ENCODE measurements at places on chromosomes 13 and 19.

DNA sequence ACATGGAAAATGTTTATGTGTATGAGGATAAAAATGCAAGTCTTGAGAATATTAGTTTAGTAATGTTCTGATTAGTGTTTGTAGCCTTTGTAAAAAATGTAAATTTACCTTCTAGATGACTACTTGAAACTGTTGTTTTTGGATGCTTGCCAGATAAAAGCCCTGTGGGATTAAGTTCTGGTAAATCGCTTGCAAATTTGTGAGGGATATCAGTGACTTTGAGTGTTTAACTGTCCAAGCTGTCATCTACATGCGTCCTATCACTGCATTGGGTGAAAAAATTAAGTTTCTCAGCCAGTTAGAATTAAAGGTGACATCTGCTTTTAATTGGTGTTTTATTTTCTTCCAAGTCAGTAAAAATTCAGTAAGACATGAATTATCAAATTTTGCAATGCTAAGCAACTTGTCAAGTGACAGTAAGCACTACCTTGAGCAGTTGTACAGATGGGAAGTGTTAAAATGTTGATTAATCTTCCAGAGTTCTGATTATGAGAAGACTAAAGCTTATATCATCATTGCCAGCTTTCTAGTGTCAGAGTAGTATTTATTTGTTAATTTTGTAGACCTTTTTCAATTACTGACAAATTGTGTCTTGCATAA is 88.0 kb downstream of the PCCA start:
- DNase-seq = peak; percentile 70

GRCh38 chr13:109918179-109918711 is 131.9 kb upstream of the IRS2 start:
- peak; percentile 41 for DNase-seq

DNA sequence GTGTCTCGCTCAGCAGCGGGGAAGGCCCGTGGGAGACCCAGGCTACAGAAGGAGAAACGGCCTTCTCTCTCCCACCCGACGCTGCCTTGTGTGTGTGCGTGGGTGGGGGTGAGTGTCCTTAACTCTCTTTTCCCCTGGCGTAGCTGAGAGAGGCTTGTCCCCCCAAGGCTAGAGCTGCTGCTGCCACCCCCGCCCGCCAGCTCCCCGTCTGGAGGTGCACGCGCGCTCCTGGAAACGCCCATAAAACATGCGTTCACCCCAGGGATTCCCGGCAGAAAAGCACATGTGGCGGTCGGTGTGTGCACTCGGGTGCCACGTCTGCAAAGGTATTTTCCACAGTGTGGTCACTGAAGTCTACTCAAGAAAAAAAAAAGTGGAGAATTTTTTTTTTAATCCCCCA is 36.1 kb downstream of the GADD45B start:
- DNase-seq = no peak

GRCh38 chr19:8209462-8210378 is 550 bp downstream of the CERS4 start:
- DNase-seq = no peak

- DNase-seq = no peak
Observed at GRCh38 chr13:66137384-66137783, 1092.8 kb downstream of the PCDH9 start.

GRCh38 chr13:62910541-62911060 is 1495.0 kb upstream of the PCDH20 start:
- DNase-seq = no peak

DNA sequence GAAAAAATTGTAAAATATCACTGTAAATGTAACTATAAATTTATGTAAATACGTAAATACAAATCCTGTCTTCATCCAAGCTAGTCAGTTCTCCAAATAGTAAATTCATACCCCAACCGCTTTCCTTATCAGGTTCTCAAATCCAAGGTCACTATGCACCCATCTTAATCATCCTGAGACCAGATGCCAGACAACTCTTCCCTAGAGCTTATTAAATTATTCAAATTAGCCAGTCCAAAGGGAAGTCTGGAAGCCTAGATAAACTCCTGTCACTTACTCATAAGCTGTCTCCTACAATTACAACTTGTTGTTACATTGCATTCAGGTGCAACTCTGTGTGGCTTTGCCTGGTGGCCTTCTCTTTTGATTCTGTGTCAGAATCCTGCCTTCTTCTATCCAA is 836.1 kb upstream of the PCDH20 start:
- no peak for DNase-seq

GRCh38 chr13:80386002-80386401 is 45.1 kb upstream of the SPRY2 start:
- no peak for DNase-seq

- no peak for DNase-seq
Observed at GRCh38 chr13:102183509-102184182, 218.2 kb downstream of the FGF14 start.

GRCh38 chr19:2394442-2395292 is 32.7 kb downstream of the TIMM13 start:
- no peak for DNase-seq

Measured in fibroblast of mammary gland (primary cell).